ENCODE measurements at places on chromosomes 1 and 21.

DNA sequence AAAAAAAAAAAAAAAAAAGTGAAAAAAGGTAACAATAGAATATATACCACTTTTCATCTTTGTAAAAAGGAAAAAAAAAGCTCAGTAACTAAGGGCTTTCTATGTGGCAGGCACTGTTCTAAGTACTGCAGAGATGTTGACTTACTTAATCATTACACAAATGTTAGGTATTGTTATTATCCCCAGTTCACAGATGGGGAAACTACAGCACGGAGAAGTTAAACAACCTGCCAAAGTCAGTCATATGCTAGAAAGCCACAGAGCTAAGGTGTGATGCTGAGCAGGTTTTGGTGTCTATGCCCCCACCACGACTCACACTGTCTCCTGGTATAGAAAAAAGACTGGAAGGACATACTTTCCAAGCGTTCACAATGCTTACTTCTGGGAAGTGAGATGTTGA, 6.6 kb upstream of the PNRC2 start:
- DNase-seq: no peak

- DNase-seq: peak; percentile 50
These were observed 32.6 kb downstream of the UTP25 start for GRCh38 chr1:209860293-209860881.

DNA sequence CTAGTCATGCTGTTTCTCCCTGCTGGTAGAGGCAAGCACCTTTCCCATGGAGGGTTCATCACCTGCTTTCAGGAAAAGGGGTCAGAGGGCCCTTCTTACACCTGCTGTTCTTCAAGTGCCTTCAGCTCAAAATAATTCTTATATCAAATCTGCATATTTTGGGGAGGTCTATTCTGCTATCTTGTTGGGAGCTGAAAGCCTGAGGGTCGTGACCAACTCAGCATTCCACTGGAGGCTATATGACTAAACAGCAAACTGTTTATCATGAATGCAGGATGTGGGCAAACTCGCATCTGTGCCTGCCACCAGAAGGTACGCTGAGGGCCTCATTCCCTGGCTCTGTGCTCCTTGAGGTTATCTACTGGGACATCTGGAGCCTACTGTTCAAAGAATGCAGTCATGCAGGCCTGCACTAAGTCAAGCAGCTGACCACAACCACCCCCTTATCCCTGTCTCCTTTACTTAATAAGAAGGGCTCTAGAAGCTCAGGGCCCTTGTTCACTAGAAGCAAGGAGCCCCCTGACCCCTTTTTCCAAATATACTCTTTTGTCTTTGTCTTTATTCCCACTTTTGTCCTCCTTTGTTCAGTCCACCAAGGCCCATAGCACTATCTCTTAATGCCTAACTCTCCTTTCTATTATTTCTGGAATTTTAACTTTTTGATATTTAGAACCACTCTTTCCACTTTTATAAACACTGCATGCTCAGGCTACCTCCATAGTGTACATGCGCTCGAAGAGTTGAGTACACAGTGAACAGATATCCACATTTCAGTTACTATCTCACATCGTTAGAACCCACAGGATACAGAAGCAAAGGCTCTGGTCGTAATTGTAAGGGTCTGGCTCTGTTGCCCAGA, 4.5 kb upstream of the TRIM17 start:
- DNase-seq: no peak

GRCh38 chr1:234936612-234937389, 191.8 kb downstream of the TOMM20 start:
- no peak for DNase-seq

GRCh38 chr1:6447818-6448748, 17.9 kb downstream of the TNFRSF25 start:
- DNase-seq: no peak

GRCh38 chr1:178857126-178857525, 13.8 kb downstream of the ANGPTL1 start:
- DNase-seq: no peak

- no peak for DNase-seq
These were observed 289.8 kb downstream of the NTNG1 start for GRCh38 chr1:107430540-107431228.

DNA sequence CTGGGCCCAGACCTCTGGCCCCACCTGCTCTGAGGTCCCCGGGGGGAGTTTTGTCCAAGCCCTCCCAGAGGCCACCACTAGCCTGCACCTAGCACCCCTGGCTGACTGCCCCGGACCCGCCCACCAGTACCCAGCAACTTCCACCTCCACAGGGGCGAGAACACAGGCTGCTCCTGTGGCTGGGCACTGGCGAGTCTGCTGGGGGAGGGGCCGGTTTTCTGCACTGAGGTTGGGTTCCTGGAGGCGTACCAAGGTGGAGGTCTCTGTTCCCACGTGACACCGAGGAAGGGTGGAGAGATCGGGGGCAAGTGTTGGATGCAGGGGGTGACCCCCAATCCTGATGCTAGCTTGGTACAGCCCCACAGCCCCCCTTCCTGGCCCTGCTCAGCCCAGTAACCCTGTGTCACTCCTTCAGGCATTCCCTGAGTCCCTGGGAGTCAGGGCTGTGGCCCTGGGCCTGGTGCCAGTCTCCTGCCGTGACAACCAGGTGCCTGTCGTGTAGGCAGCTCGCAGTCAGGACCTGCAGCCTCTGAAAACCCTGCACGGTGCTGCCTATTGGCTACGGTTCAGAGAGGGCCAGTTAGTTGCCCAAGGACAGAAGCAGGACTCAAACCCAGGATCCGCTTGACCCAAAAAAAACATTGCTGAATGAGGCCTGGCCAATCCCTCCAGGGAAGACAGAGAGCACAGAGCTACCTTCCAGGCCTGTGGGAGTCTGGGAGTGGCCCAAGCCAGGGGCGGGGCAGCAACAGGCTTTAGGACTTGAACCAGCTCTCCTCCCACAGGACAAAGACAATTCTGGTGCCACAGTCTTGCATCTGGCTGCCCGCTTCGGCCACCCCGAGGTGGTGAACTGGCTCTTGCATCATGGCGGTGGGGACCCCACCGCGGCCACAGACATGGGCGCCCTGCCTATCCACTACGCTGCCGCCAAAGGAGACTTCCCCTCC, 3.1 kb downstream of the ESPN start:
- no peak for DNase-seq

DNA sequence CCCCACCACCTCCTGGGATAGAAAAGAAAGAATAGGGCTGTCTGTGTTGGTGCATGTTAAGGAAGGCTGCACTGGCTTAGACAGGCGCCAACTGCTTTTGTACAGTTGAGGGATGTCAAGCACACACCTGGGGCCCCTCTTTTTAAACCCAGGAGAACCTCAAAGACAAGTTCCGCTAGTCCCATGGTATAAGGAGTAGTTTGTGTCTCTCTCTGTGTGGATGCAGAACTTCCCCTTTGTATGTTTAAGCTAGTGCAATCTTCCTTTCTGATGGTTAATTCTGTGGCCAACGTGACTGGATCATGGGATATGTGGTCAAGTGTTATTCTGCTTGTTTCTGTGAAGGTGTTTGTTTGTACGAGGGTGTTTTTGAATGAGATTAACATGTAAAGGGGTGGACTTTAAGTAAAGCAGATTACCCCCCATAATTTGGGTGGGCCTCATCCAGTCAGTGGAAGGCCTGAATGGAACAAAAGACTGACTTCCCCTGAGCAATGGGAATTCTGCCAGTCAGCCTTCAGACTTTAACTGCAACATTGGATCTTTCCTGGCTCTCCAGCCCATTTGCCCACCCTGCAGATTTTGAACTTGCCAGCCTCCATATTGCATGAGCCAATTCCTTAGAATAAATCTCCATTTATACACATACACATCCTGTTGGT, 9.5 kb upstream of the DUSP10 start:
- no peak for DNase-seq

DNA sequence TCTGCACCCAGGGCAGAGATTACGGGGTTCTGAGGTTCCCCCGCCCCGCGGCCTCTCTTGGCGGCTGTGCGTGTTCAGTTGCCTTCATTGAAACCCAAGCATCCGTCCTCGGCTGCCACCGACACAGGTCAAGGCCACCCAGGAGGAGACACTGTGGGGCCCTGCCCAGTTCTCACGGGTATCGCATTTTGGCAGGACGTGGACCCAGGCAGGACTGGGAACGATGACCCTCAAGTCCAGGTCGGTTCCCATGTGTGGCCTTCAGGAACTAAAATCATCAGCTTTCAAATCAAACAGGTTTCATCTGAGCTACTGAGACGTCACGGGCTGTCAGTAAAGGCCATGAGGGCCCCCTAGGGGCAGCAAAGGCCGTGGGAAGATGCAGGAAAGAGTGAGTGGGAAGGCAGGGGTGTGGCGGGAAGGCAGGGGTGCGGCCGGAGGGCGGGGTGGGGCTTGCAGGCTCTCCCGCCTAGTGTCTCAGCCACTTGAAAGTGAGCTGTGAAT, 7.0 kb upstream of the C1orf174 start:
- DNase-seq: no peak

GRCh38 chr1:160491017-160491416, 32.0 kb downstream of the SLAMF6 start:
- no peak for DNase-seq

DNA sequence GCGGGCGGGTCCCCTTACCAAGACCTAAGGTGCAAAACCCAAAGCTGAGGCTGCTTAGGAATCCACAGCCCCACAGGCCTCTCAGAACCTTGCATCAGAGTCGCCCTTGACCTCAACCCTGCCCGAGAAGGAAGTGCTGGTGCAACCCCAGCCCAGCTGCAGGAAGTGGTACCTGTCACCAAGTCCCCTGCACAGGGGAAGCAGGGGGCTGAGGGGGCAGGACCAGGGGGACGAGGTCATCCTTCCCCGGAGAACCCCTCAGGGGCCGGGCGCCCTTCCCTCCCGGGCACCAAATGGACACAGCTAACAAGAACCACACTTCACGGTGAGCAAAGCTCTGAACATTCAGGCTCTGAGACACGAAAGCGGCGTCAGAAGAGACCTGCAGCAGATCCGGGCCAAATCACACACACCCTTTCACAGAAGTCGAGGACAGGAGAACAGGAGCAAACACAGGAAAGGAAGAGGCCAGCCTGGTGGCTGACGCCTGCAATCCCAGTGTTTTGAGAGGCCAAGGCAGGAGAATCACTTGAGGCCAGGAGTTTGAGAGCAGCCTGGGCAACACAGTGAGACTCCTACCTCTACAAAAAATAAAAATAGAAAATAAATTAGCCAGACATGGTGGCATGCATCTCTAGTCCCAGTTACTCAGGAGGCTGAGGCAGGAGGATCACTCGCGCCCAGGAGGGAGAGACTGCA, 6.4 kb downstream of the ITGB2 start:
- peak; percentile 27 for DNase-seq

- DNase-seq: no peak
These were observed 175.6 kb upstream of the C1orf174 start for GRCh38 chr1:4075436-4076225.

- DNase-seq: no peak
These were observed 77.6 kb downstream of the EPHB2 start for GRCh38 chr1:22788254-22788661.

DNA sequence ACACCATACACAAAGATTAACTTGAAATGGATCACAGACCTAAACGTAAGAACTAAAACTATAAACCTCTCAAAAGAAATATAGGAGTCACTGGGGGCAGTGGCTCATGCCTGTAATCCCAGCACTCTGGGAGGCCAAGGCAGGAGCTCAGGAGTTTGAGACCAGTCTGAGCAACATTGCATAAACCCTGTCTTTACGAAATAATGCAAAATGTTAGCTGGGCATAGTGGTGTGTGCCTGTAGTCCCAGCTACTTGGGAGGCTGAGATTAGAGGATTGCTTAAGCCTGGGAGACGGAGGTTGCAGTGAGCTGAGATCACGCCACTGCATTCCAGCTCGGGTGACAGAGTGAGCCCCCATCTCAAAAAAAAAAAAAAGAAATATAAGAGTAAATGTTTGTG, 46.7 kb upstream of the SERBP1 start:
- no peak for DNase-seq

DNA sequence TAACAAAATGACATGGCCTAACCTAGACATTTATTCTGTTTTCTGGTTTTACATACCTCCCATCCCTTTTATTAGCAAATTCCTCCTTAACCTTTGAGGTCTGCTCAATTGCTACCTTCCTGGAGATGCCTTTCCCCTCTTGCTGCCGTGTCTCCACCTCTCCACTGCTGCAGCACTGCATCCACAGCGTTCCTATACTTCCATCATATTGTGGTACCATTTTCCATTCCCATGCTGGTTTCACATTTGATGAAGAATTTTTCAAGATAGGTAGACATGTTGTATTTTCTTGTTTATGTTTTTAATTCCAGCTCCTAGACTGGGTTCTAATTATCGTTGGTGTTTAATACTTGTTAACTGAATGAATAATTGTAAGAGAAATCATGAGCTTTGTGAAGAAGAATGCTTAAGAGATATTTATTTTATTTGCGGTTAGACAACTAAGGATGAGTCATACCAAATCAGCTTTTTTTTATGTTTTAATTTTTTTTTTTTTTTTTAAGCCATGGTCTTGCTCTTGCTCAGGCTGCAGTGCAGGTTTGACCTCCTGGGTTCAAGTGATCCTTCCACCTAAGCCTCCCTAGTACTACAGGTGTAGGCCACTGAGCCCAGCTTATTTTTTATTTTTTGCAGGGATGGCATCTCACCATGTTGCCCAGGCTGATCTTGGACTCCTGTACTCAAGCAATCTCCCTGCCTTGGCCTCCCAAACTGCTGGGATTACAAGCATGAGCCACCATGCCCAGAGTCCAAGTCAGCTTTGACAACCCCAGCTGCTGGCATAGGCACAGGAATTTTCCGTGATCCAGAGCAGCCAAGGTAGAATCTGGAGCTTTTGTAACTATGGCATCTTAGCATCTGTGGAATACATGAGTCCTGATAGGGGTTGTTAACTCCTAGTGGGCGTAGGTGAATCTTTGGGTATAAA, 44.0 kb downstream of the ATP6V1G3 start:
- no peak for DNase-seq

- DNase-seq: no peak
These were observed 159.8 kb downstream of the PBX1 start for GRCh38 chr1:164718821-164719220.

GRCh38 chr1:236975461-236975860, 28.8 kb downstream of the MT1HL1 start:
- DNase-seq: no peak

DNA sequence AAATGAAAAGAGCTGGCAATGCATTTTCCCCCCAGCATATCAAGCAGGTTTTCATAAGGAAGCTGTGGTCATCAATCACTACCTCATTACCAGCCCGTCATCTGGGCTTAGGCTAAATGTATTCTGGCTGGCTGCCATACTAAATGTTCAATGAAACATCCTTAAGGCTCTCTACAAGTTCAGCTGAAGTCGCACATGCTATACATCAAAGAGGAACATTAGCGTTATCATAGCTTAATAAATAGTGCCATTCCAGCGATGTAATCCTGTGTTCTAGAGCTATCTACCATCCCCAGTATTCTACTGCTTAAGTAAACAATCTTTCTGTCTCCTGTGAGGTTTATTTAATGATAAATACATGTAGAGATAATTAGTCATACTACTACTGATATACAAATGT, 288.8 kb downstream of the DPYD start:
- DNase-seq: no peak

GRCh38 chr21:14677013-14677412, 130.9 kb upstream of the SAMSN1 start:
- no peak for DNase-seq

Measured in T-helper 1 cell (primary cell).